ENCODE measurements at places on chromosomes 4 and X.

DNA sequence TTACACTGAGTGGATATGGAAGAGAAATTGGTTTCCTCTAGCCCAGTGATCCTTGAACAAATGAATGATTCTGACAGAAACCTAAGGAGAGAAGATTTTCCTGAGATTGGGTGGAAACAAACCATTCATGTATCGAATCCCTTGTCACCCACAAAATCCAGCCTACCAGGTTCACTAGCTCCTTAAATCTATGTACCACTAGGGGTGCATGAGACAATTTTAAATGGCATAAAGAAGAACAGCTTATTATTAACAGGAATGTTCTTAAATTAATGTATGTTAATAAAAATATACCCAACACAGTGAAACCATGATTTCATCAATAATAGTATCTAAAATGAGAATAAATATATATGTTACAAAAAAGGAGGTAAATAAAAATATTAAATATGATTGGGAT lies 118.4 kb upstream of the LNX1 start:
- no peak for DNase-seq

DNA sequence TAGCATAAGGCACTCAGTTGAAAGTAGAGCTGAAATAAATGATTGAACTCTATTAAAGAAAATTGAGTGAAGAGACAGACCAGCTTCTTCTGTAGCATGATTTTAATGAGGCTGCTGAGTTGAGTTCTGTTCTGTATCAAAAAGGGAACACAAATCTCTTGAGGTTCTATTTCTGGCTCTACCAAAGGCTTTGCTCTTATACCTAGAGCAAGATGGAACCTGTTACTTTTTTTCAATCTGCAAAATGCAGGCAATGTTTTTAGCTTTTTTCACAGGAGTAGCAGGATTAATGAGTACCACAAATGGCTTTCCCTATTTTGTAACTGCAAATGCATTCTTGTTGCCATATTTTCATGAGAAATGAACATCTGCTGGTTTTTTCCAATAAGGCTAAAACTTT lies 4.2 kb upstream of the ERVMER34-1 start:
- no peak for DNase-seq

DNA sequence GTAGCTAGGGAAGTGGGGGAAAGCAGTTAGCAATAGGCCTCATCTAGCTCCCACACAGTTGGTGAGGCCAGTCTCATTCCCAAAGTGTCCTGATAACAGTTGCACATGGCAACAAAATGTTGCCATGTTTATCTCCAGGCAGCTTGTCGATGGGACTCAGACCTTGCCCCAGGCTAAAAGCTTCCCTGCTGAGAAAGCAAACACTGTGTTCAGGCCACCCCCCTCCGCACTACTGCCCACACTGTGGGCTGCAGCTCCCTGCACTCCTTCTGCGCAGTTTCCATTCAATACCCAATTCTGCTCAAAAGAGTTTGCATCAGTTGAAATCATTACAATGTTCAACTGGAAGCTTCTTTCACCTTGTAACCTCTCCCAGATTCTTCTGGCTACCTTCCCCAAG lies 287.8 kb upstream of the GK2 start:
- DNase-seq = no peak

- DNase-seq = no peak
Measured at GRCh38 chr4:152467101-152467500, 68.8 kb downstream of the FBXW7 start.

GRCh38 chrX:119427024-119427794 lies 28.1 kb downstream of the SLC25A43 start:
- DNase-seq = no peak

DNA sequence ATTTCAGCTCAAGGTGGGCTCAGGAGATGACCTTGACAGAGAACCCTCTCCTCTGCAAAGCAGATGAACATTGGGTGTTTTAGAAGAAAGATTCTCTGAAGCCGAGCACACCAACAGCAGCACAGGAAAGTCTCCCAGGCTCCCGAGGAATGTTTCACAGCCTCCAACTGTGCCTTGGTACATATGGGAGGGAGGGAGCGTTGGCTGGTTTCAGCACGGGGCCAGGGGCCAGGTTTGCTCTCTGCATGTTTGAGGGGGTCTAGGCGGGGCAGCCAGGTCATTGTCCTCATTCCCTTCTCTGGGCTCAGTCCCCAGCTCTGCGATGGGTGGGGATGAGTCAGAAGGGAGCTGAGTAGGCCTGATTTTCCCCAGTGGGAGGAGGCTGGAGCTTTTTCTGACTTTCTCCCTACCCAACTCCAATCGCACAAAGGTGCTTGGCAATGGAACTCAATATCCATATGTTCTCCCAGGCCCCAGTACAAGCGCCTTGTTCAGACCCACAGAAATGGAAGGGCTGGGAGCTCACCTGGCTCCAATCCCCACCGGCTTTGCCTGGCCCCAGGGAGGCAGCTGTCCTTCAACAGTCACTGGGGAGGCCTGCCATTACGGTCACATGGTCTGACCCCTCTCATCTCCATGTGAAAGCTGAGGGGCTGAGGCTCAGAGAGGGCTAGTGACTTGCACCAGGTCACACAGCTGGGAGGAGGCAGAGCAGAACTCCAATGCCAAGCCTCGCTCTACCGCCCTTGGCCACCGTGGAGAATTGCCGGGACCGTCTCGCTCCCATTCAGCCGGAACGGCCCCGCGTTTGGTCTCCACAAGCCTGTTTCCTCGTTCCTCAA lies 108.4 kb upstream of the AFAP1 start:
- DNase-seq = no peak

GRCh38 chr4:72109959-72110497 lies 78.2 kb downstream of the NPFFR2 start:
- DNase-seq = no peak

- no peak for DNase-seq
Measured at GRCh38 chr4:185711726-185712125, 100.3 kb downstream of the SORBS2 start.

GRCh38 chr4:2372488-2373030 lies 45.9 kb downstream of the ZFYVE28 start:
- no peak for DNase-seq

- no peak for DNase-seq
Measured at GRCh38 chr4:79584902-79585301, 176.9 kb upstream of the GK2 start.

DNA sequence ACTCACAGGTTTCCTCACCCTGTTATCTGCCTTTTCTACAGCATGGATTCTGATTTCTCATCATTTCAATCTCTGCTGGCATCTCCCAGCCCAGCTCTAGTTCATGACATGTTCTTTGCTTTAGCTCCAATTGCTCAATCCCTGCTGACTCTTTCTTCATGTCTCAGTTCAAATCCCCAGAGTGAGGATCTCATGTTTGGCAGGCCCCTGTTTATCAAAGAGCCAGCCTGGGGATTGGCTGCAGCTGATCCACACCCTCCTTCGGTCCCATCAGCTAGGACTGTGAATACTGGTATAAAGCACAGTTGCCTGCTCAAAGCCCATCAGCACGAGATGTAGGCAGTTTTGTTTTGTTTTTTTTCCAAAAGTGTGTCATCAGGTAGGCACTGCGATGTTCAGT lies 14.4 kb upstream of the CC2D2A start:
- no peak for DNase-seq

- DNase-seq = no peak
Measured at GRCh38 chrX:73508861-73509260, 54.1 kb upstream of the CHIC1 start.

DNA sequence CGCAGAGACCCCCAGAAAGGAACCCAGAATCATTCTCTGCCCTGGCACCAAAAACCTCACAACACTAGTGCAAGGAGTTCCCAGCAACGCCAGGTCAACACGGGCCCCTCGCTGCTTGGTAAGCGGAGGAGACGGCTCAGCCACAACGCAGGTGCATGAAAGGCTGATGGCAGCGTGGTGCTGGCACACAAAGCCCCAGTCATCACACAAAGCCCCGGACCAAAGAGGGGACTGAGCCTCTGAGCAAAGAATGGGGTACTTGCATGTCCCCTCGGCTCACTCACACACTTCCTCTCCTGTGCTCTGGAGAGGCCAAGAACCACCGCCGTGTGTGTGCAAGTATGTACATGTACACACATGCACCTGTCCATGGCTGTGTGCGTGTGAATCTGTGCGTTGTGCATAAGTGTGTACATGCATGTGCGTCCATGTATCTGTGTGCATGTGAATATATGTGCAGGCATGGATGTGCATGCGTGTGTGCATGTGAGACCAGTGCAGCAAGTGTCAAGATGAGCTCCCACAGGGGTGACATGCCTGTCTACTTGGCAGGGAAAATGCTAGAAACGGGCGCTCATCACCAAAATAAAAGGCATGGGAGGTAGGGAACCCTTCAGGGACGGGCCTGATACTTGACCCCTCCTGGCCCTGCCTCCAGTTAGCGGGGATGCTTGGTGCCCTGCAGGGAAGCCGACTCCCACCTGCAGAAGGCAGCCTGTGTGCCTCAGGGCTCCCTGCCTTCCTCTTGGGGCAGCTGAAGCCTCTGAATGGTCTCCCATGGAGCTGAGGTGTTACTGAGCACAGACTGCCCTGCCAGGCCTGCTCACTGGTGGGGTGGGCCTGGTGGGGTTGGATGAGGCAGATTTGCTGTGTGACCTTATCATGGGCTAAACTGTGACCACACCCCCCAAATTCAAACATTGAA lies 60.4 kb downstream of the ZFYVE28 start:
- DNase-seq = no peak

- peak; percentile 40 for DNase-seq
Measured at GRCh38 chrX:130091980-130092522, 18.2 kb downstream of the ELF4 start.

GRCh38 chr4:55617587-55618197 lies 18.4 kb downstream of the NMU start:
- no peak for DNase-seq

DNA sequence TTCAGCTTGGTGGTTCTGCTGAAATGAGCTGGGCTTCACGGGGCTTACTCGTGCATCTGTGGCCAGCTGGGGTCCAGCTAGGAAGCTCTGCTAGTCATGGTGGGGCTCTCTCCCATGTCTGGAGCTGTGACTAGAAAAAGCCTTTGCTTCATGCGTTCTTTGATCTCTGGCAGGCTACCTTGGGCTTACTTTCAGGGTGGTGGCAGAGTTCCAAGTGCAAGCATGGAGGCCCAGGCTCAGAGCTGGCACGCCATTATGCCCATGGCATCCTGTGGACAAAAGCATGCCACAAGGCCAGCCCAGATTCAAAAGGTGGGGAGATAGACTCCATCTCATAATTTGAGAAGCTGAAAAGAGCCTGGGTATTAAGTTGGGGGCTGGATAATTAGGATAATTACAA lies 55.4 kb upstream of the GBA3 start:
- no peak for DNase-seq

DNA sequence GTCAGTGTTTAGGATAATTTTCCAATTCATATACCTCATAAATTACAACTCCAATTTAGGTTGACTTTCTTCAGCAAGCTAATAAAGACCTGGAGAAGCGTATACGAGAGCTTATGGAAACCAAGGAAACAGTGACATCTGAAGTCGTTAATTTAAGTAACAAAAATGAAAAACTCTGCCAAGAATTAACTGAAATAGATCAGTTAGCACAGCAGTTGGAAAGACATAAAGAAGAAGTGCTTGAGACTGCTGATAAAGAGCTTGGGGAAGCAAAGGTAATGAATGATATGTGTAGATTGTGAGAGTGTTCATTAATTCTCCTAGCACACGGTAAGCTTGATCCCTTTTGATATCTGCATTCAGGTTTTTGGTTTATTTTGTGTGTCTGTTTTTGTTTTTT lies 16.8 kb downstream of the CEP135 start:
- no peak for DNase-seq

DNA sequence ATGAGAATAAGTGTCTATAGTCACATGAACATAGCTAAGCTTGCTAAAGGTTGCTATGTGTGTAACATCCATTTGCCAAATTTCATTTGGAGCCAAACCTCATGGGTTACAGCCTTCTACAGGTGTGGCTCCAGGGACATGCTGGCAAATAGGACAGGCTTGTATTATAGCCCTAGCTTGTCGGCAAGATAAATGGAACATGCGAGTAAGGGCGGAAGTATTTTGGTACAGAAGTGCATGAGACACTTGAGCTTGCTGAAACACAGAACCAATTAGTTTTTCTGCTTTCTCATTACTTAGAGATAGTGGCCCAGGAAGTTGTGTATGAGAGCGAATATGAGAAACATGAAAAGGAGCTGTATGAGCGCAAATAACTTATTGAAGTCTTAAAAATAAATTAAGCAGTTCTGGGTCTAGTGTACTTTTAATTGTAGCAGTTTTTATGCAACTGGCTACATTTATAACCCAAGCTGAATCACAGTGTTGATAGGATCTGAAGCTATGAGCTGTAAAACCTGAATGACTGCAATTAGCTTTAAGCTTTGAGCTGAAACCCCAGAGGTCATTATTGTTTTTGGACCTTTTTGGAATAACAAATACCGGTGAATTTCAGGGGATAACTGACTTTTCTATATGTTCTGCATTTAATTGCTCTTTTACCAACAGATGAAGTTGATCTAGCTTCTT lies 64.6 kb downstream of the KDM5C start:
- DNase-seq = no peak

DNA sequence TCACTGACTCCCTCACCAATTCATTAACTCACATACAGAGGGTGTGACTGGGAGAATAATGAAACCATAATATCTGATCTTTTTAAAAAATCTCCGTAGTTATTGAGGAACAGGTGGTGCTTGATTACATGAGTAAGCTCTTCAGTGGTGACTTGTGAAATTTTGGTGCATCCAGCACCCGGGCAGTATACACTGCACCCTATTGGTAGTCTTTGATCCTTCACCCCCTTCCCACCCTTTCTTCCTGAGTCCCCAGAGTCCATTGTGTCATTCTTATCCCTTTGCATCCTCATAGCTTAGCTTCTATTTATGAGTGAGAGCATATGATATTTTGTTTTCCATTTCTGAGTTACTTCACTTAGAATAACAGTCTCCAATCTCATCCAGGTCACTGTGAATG lies 1143.8 kb downstream of the PCDH19 start:
- no peak for DNase-seq

DNA sequence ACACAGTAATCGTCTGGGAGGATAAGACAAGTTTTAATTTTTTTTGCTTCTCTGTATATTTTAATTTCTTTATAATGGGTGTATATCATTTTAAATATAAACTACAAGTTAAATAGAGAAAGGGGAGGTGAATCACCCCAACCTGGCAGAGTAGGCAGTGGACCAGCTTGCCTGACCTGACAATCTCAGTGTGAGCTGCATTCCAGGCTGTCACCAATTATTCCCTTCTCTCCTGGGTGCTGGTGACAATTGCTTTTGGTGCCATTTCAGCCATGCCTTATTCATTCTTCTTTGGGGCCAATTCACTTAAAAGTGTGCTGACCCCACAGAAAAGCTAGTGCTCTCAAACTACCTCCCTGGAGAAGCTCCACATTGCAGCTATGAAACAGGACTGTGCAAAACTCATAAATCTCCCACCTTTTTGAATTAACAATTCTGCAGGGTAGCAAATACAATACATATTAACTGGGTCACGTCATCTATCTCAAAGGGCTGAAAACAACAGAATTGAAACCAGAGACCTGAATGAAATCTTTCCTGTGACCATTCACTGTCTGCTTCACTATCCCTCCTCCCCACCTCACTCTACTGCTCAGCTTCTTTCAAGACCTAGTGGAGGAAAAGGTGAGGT lies 359.0 kb downstream of the HS3ST1 start:
- no peak for DNase-seq

GRCh38 chr4:58453956-58454355 lies 1343.8 kb upstream of the IGFBP7 start:
- DNase-seq = no peak

- no peak for DNase-seq
Measured at GRCh38 chr4:4848540-4848939, 10.9 kb upstream of the MSX1 start.

All from stimulated activated CD8-positive, alpha-beta memory T cell treated with anti-CD3 and anti-CD28 coated beads, Interleukin-7, amount 100 ng/mL, for 24 hours (primary cell).